ENCODE measurements at places on chromosomes 4 and X.

DNA sequence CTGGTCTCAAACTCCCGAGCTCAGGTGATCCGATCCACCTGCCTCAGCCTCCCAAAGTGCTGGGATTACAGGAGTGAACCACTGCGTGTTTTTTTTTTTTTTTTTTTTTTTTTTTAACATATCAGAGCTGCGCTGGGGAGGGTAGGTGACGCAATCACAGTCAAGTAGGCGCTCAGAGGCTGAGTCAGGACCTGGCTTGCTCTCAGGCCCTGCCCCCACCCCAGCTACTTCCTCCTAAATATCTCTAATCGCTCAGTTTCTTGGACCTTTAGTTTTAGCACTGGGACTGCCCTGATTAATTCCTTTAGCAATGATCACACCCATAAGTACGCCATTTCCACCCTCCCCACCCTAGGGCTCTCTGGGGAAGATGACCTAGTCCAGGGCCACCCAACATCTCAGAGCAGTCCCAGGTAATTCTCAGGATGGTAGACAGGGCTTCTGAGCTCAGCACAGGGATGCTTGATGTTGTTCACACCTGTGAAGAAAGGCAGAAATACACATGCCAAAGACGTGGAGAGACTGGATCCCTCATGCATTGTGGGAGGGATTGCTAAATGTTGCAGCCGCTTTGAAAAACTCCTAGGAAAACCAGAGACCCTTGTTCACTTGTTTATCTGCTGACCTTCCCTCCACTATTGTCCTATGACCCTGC lies 50.2 kb downstream of the DDX3X start:
- DNase-seq, result peak; percentile 82

DNA sequence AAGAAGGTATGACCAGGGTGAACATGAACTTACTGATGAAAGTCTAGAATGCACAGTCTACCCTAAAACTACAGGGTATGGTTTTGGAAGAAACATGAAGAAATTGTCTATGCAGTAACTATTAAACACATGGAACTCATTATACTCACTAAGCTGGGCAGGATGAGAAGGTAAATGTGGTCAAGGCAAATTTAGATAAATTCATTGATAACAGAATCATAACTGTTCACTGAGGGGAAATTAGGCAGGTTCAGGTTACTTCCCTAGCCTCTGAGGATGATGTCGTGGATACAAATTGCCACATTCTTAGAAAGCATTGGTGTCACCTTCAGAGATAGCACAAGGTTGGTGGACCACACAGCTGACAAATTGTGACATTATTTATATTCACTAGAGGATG lies 40.4 kb upstream of the MID1IP1 start:
- no peak for DNase-seq

GRCh38 chr4:151671541-151672059 lies 89.2 kb downstream of the GATB start:
- DNase-seq, result no peak

GRCh38 chrX:154751669-154752271 lies 893 bp upstream of the GAB3 start:
- no peak for DNase-seq

DNA sequence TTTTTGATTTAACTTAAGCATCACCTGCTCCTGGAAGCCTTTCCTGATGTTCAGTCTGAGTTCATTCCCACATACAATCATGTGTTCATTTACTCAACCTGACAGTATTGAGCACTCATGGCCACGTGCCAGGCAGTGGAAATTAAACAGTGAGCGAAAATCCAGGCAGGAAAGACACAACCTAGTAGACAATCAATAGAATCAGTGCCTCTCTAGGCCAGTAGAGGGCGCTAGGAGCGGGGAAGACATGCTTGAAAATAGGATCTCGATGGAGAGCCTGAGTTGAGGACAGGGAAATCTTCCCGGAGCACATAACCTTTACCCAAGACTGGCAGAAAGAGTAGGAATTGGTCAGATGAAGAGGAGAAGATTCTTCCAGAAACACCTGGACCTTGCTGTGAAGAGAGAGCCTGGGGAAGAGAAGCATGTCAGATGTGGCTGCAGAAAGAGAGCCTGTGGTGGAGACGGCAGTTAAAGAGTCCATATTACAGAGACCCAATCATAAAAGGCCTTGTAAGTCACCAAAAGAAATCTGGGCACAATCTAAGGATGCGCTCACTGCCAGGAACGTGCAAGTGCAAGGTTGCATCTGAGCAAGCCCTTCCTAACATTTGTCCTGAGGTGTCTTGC lies 103.5 kb downstream of the LDB2 start:
- peak; percentile 28 for DNase-seq

GRCh38 chrX:139297638-139298037 lies 232.9 kb upstream of the F9 start:
- no peak for DNase-seq

DNA sequence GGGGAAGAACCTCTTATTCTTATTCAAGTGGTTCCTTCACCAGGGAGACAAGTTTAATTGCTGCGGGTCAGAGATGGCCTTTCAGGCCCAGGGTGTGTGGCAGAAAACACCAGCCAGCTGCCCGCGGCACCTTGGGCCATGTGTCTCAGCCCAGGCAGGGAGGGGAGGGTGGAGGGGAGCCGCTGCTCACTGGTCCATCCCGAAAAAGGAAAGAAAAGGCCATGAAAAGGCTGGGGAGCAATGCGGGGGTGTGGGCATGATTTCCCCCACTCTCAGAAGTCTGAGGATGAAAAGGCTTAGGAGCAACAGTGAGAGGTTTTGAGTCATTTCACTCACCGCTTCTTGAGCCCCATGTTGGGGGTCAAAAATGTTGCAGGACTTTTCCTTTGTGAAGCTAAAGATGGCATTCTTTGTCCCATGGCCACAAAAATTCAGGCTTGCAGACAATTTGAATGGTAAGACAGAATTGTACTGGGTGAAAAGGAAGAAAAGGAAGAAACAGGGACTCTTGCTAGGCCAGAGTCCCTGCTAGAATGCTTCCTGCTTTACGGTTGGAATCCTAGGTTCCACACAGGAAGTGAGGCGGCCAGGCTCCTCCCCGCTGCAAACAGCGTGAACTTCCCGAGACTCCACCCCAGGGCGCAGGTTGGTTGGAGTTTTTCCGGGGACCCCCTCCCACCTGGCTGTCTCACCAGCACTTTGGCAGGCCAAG lies 17.4 kb upstream of the FAM47E start:
- no peak for DNase-seq

- DNase-seq, result no peak
Observed at GRCh38 chr4:19030048-19030447, 1008.5 kb upstream of the LCORL start.

- DNase-seq, result no peak
Observed at GRCh38 chr4:151771664-151772063, 10.9 kb upstream of the GATB start.

DNA sequence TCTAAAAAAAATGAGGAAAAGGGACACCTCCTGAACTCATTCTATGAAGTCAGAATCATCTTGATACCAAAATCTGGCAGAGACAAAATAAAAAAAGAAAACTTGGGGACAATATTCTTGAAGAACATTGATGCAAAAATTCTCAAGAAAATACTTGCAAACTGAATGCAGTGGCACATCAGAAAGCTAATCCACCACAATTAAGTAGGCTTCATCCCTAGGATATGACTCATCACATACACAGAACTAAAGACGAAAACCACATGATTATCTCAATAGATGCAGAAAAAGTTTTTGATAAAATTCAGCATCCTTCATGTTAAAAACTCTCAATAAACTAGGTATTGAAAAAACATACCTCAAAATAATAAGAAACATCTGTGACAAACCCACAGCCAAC lies 98.3 kb downstream of the FAM47B start:
- DNase-seq, result peak; percentile 3

GRCh38 chr4:5370286-5370685 lies 319.0 kb downstream of the STK32B start:
- peak; percentile 68 for DNase-seq

DNA sequence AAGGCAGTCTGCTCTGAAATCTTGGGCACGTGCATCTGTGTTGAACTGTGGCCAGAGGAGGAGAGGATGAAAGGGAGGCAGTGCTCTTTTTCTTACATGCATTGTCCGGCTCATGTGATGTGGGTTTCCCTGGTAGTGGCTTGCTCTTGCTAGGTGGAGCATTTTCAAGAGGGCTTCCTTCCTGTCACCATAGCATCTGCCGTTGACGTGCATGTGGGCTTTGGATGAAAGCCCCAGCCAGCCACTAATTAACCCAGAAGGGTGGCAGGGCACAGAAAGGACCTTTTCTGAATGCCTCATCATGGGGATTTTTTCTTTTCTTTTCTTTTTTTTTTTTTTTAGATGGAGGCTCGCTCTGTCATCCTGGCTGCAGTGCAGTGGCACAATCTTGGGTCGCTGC lies 121.3 kb downstream of the GPR143 start:
- no peak for DNase-seq

GRCh38 chrX:145506214-145506613 lies 258.9 kb downstream of the SPANXN1 start:
- no peak for DNase-seq

- DNase-seq, result no peak
Observed at GRCh38 chrX:69504626-69505612, 793 bp downstream of the NALF2 start.

DNA sequence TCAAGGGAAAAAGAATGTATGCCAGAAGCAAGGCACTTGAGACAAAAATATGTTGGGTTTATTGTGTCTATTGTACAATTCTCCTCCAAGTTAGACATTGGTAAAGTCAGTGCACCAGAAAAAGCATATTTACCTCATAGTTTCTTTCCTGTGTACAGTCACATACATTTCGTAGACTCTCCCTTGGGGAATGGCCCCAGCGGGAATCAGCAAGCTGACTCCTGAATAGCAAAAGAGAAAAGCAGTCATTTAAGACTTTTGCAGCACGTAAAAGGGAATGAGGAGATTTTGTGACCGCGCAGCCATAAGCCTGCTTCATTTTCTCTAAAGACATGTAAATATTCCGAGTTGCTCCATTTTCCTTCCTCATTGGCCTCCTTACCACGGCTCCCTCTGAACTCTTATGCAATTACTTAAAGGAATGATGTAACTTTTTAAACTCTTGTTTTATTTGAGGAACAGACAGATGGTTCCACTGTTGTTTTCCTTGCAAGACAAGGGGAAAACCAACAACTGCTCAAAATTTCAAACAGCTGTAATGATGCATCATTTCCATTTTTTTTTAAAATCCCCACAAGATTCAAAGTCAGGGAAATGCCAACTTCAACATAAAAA lies 332.7 kb downstream of the UNC5C start:
- no peak for DNase-seq

GRCh38 chrX:39627257-39627656 lies 470.5 kb downstream of the BCOR start:
- no peak for DNase-seq

- DNase-seq, result no peak
Observed at GRCh38 chrX:140503238-140503601, 1.6 kb downstream of the SOX3 start.

DNA sequence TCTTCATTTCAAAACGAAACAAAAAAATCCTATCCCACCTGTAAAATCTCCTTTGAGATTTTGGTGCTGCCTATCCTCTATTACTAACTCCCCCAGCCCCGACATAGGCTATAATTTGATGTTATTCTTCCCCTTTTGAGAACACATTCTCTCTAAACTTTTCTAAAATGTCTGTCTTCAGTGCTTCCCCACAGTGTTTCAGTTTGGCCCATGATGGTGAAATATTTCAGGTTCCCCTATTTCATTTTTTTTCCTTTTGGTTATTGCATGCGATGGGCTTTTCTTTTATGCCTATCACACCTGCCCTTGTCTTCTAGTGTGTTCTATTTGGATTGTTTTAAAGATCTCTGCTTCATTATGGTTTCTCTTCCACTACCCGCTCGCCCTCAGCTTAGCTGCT lies 14.7 kb downstream of the BCORL1 start:
- DNase-seq, result no peak

- no peak for DNase-seq
Observed at GRCh38 chr4:112819729-112820128, 182.8 kb downstream of the LARP7 start.

DNA sequence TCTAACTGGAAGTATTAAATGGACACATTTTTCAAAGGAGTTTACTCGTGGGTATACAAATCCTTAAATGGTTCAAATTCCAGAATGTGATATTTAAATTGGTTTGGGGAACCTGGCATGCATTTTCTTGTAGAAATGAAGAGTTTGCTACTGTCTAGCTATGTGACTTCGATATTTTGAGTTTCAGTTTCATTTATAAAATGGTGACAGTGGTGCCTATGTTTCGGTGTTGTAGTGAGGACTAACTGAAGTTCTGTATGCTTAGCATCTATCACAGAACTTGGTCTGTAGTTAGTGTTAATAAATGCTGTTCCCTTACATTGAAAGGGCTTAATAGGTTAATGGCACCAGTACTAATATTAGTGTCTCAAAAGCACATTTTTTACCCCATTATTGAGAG lies 29.4 kb downstream of the TRPC5 start:
- no peak for DNase-seq

DNA sequence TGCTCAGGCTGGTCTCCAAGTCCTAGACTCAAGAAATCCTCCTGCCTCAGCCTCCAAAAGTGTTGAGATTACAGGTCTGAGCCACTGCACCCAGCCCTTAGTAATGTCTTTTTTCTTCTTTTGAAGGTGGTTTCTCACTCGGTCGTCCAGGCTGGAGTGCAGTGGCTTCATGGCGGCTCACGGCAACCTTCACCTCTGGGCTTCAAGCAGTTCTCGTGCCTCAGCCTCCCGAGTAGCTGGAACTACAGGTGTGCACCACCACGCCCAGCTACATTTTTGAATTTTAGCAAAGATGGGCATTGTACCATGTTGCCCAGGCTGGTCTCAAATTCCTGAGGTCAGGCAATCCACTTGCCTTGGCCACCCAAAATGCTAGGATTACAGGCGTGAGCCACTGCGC lies 32.3 kb upstream of the ASMTL start:
- no peak for DNase-seq

- no peak for DNase-seq
Observed at GRCh38 chrX:27391623-27392022, 71.5 kb downstream of the PPP4R3C start.

All from HCEC 1CT (cell line).